ENCODE measurements at places on chromosomes 11 and 22.

DNA sequence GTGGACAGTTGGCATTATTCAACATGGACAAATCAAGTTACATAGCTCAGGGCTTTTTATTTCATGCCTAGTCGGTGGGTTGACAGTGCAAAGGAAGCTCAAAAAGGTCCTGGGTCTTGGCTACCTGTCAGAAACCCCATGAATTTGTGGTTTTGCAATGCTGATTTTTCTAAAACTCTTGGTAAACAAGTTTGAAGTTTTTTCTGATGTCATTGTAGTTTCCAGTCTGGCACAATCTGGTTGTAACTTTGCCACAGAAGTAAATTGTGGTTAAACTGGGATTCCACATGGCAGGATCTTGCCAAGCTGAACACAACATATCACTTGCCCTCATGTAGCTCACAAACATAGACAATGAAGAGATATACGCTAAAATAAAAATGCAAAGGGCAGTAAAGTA is 100.8 kb downstream of the EHF start:
- no peak for DNase-seq

DNA sequence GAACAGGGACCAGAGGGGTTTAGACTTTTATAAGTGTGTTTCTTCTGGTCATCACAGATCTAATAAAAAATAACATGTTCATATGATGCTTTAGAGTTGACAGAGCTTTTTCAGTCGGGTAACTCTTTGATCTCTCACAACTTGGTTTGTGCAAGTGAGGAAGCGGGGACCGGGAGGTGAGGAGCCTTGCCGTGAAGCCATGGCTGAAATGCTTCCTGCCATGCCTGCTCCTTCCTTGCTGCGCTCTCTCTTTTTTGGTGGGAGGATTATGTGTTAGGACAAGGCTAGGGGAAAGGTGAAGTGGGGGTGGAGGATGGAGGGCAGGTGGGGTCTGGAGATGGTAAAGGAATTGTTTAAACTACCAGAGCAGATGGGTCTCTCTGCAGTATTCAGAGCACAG is 23.8 kb downstream of the TEAD1 start:
- no peak for DNase-seq

GRCh38 chr11:1760351-1761109 is 3.2 kb downstream of the CTSD start:
- no peak for DNase-seq

DNA sequence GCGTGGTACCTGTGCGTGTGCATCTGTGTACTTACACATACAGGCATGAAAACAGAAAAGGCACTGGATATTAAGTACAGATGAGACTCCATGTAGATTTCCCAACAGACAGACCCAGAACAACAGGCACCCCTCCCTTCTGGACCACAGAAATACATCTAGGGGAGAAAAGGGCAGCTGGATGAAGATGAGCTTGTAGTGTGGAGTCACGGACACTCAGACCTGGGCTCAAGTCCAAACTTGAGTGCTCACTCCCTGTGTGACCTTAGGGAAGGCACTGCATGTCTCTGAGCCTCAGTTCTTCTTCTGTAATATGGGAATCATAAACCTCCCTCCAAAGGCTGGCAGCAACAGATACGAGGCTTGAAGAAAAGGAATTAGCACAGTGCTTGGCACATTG is 108.9 kb downstream of the GALNT18 start:
- DNase-seq, result no peak

- DNase-seq, result peak; percentile 30
Observed at GRCh38 chr11:134181707-134182106, 42.1 kb downstream of the NCAPD3 start.
